Amniotic epithelial cell (primary cell): ENCODE measurements at places on chromosomes 3 and 15.
A peak's percentile ranks its signal among the peaks of the same experiment; 100 is the strongest.

- DNase-seq = no peak
Measured at GRCh38 chr3:4756057-4756775, 223.0 kb upstream of the BHLHE40 start.

DNA sequence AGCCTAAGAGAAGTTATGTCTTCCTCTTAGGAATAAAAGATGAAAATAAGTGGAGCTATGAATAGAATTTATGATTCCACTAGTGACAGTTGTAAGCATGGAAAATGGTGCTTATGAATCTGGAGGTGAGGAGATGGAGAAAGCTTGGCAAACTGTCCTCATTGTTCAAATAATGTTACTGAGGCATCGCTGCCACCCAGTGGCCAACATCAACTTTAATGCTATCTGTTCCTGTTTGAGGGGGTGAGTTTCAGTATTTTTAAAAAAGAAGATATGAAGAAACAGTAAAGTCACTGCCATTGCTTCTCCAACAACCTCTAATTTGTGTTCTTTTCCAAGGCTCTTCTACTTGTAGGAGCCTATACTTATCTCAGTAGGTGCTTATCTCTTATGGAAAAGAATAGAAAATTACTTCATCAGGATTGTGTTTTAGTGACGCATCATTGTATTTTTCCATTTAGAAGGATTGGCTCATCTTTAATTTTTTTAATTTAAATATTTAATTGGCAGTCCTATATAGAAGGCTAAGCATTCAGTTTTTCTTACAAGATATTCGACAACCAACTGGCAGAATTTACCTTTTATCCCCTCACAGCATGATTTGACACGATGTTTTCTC lies 260.4 kb upstream of the P2RY1 start:
- peak; percentile 60 for DNase-seq

DNA sequence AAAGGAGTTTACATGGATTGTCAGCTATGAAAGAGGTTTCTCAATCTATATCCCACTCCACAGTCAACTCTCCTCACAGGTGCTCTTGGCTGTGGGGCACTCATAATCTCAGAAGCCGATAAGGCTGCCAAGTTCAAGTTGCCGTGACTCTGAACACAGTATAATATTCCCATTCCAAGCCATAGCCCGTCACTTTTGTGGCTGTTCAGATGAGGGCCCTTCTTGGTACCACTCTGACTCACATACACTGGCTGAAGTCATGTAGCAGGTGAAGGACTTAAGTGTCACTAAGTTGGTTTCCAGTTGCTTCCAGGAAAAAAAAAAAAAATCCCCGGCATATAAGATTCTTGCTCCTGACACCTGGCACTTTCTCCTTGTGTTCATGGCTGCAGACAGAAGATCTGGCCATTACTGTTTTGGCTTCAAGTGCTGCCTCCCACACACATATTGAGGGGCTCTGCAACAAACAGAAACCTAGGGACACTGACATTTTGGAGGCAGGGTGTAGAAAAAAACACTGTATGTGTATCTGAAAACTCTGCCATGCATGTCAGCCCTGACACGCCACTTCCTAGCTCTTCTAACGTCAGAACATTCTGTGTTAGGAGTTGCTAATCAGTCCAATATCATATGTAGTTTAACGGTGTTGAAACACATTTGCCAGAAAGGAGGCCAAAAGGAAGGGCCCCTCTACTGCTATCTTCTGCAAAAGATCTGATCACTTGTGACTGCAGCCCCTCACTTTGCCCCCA lies 170.2 kb upstream of the ICE2 start:
- no peak for DNase-seq

DNA sequence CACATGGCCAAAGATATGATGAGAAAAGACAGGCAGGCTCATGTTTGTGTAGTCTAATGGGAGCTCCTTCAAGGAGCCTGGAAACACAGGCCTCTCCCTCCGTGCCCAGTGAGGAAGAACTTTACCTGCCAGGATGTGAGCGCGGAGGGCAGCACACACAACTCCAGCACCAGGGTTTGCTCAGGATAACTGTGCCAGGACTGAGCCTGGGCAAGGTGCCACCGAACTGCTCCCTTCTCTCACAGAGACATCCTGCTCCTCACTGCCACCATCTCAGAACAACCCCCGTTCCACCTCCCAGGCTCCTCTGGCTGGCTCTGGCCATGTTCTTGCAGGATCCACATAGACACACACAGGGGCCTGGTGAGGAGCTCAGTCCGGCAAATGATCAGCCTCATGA lies 87.4 kb downstream of the NUP210 start:
- no peak for DNase-seq

DNA sequence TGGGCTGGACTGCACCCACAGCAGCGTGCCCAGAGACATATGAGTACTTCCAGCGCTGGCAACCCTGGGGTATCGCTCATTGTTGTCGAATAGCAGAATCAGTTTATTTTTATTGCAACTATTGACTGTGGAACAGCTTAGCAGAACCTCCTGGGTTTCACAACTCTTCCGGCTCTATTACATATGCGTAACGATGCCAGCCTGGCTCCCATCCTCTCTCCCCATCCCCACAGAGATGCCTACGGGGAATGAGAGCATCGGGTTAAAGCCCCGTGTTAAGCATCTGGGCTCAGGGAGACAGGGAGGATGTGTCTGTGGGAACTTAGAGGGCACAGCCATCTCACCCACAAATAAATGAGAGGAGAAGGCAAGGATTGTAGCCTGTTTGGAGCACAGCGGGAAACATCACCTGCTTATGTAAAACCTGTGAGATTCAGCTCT lies 76.6 kb upstream of the DLG1 start:
- no peak for DNase-seq

- peak; percentile 53 for DNase-seq
Measured at GRCh38 chr3:159884661-159885402, 103.8 kb upstream of the IL12A start.

GRCh38 chr15:41944313-41944940 lies 27.9 kb downstream of the EHD4 start:
- peak; percentile 93 for DNase-seq

DNA sequence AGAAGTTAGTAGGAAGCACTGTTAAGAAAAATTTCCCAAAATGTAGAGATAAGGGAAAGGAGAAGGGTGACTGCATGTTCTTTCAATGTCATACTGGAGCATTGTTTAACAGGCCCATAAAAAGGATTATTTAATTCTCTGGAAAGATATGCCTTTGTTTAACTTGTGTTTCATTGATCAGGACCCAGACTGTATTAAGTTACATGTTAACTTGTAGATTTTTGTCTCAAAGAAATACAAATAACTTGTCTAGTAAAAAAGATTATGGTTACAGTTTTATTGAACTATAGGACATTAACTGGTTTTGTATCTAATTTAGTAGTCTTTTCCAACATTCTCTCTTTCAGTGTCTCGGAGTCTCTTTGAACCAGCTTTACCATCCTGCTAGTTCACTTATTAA lies 49.7 kb upstream of the LMOD3 start:
- no peak for DNase-seq

DNA sequence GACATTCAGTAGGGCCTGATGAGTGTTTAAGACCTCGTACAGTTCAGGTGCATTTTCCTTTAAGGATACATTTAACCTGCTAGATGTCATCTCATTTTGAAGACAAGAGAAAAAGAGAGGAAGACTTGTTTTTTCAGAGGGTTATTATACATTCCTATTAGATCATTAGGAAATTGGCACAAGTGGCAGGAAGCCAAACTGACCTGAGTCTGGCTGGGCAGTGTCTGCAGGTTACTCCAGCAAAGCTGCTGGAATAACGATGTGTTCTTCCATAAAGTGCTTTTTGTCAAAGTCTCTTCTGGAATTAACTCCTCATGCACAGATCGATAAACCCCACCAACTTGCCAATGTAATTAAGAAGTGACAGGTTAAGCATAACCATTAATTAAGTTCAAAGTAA lies 396.4 kb upstream of the TPRG1 start:
- no peak for DNase-seq

GRCh38 chr15:32818758-32819447 lies 101.1 kb downstream of the GREM1 start:
- DNase-seq = peak; percentile 96

- no peak for DNase-seq
Measured at GRCh38 chr15:69360642-69361041, 53.5 kb upstream of the KIF23 start.

GRCh38 chr15:85534031-85534430 lies 153.6 kb downstream of the AKAP13 start:
- DNase-seq = no peak

GRCh38 chr3:129558081-129558771 lies 15.3 kb downstream of the H1-8 start:
- peak; percentile 38 for DNase-seq

GRCh38 chr15:29170521-29170920 lies 99.1 kb downstream of the NSMCE3 start:
- no peak for DNase-seq

- DNase-seq = peak; percentile 80
Measured at GRCh38 chr3:188021041-188021440, 132.9 kb upstream of the LPP start.
